ENCODE measurements at places on chromosomes 3 and 15.

DNA sequence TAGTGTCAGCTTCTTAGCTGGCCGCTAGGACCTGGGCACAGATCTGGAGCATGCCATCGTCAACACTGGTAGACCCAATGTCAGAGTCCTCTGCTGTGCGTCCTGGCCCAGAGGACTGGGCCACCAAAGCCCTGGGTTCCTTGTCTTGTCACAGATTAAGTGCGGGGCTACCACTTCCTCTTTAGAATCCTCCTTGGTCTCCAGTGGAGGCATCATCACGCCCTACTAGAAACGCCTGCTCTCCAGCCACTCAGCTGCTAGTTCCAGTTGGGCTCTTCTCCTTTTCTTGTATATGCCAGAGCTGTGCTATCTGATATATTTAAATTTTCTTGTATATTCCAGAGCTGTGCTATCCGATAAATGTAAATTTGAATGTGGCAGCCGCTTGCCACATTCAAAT is 11.2 kb downstream of the PPCDC start:
- no peak for DNase-seq

DNA sequence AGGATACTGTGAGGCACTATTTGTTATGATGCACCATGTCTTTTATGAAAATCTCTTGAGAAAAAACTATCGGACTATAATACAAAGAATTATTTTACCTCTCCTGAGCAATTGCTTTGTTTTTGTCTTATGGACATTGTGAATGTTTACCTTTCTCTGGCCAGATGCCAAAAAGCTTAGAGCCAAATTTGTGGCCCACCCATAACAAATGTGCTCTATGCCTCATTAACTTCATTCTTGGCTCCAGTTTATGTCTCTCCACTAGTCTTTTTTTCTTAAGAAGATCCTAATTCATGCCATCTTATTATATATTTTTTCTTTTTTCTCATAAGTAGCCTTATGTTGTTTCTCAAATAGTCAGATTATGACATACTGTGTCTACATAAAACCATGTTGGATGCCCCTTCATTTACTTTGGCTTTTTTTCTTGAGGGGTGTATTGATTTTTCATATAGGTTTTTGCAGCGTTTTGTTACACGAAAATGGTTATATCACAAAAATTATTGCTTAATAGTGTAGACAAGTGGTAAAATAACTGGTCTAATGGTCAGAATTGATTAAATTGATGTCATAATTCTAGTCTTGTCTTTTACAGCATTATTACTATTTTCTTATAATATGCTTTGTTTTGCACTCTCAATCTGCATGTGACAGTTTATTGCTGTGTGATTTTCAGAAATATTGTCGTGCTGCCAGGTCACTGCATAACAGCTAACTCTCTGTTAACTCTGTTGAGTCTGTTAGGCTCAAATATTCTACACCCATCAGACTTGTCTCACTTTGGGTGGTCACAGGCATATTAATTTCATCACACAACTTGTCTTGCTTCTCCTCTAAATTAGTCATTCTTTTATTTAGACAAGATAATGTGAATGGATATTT is 18.2 kb downstream of the SENP8 start:
- no peak for DNase-seq

DNA sequence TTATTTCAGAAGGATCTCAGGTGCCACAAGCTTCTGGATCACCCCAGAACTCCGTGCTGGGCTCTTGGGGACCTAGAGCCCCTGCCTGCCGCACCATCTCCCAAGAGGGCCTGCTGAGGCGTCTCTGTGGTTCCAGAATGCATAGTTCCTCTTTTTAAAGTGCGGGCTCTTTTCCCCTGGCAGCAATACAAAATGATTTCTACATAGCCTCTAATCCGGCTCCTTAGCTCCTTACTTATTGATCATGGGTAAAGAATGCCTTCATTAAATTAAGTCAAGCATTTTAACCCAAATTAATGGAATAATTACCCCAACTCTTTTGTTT is 121.9 kb downstream of the ATP10A start:
- DNase-seq, result no peak

DNA sequence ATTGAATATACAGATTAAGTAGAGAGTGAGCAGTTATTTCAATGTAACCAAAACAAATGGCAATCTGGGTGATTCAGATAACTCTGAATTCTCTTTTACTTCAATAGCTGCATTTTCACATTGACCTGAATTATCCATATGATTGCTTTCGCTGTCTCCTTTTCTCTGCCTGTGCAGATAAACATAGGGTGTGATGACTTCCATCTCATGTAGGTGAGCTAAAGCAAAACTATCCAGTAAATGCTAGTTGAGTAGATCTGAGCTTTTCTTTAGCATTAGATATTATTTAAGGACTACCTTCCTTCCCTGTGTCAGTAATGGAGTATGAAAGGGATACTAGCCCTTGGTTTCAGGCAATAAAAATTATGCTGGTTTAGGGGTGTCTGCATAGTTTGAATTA is 288.6 kb downstream of the OXSM start:
- DNase-seq, result no peak

DNA sequence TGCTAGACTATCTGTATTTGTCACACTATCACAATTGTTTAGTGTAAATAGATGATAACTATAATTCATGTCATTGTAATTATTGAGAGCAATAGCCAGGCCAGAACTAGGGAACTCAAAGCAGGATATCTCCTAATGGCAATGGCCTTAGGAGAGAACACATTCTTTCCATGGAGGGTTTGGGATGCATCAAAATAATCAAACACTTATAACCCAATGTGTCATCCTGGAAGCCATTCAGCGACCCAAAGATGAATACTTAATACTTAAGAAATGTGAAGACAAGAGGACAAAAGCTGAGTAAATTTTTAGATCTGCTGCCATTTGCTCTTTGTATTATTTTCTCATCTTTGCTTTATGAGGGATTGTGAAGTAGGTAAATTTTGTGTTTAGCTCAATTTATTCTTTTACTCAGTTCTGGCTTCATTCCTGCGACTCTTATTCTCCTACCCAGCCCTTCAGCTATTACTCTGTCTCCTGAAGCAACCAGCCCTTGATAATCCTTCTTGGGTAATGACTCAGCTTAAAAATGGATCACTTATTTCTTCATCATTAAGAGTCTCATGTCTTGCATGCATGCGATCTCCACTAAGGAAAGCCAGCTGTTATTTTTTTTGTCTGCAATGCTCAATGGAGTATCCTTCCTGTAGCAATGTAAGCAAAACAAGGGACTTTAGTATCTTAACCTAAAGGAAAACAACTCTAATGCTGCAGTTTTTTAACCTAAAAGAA is 2.0 kb downstream of the OR4F15 start:
- no peak for DNase-seq

- DNase-seq, result no peak
These were observed 15.6 kb downstream of the LRRK1 start for GRCh38 chr15:100934726-100935125.

- DNase-seq, result no peak
These were observed 63.2 kb upstream of the MAGI1 start for GRCh38 chr3:66101901-66102300.

DNA sequence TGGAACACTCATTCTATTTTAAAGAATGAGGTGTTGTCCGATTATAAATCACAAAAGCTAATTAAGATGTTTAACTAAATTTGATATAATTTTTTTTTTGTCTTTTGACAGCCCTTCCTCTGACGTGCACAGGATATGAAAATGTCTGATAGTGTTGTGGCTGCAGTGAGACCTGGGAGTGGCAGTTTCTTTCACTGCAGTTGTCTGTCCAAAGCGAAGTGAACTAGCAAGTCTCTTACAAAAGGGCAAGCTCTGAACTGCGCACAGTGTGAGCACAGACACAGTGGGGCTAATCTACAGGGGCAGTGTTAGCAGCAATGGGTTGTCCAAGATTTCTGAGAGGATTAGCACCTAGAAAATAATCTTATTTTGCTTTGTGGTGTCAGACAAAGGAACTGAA is 29.1 kb upstream of the MYRIP start:
- DNase-seq, result no peak

DNA sequence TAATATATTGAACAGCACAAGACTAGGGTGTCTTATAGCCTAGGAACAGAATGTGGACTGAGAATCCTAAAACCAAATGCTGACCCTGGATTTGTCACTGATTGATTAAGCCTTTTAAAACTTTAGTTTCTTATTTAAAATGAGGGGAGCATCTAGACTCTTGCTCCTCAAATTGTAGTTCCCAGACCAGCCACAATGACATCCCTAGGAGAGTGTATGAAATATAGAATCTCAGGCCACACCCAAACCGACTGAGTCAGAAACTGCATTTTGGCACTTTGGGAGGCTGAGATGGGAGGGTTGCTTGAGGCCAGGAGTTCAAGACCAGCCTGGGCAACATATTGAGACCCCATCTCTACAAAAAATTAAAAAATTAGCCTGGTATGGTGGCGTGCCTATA is 287.8 kb upstream of the UMPS start:
- DNase-seq, result no peak

DNA sequence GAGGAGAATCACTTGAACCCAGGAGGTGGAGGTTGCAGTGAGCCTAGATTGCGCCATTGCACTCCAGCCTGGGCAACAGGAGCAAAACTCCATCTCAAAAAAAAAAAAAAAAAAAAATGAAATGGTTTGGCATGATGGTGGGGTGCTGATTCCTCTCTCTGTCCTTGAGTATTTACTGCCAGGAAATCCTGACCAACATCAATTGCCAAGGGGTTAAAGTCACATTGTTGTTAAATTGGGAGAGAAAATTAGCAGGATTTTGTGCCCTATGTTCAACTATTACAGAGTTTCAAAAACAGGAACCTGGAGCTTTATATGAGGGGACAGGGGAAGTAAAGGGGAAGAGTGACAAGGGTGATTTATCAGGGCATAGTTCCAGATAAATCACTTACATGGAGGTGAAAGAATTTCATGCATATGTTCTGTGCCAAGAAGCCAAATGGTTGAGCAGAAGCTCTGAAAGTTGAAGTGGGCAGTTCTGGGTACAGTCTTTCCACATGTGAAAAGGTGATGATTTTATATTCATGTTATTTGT is 70.5 kb upstream of the TSEN2 start:
- DNase-seq, result no peak

DNA sequence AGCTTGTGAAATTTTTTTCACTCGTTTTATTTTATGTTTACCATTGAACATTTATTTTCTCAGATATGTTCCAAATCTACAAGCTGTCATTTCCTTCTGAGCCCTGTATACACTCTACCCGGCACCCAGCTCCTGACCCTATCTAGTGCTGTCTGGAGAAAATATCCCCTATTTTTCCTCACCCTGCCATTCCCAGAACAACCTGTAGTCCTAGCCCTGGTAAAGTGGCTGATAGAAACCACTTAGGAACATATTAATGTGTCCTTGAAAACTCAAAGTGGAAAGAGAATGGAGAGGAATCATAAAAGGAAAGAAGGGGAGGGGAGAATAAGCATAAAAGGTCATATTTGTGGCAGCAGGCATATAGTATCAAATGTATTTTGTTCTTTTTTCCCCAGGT is 8.2 kb upstream of the TIMMDC1 start:
- no peak for DNase-seq

GRCh38 chr3:28544236-28544635 is 195.6 kb upstream of the AZI2 start:
- no peak for DNase-seq

DNA sequence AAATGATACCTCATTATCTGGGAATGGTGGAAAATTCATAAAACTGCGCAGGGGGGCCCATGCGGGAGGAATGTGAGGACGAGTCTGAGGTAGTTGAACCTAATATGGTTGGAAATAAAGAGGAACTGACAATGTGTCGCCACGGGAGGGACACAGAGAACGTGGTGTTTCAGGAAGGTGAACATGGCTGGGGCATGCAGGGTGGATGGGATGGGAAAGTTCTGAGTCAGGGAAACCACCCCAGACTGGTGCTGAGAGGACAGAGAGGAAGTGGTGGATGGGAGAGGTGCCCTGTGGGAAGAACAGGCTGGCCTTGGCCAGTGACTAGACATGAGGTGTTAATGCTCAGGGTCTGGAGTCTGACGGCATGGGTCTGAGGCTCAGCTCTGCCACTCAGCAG is 137.1 kb upstream of the WNT5A start:
- DNase-seq, result no peak

DNA sequence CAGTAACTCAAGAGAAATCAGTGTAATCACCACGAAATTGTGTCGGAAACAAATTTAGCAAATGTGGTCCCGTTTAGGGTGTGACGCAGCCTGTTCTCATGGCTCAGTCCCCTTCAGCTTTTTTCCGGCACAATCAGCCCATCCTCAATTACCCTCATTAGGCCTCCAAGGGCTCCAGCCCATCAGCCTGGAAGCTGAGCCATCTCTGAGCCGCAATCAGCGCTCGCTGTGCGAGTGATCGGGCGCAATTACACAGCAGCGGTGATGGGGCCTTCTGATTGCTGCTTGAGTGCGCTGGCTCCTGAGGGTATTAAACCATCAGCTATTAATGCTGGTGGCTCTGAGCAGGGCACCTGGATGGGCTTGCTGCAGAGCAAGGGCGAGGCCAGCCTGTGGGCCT is 55.6 kb downstream of the PLXNA1 start:
- no peak for DNase-seq

DNA sequence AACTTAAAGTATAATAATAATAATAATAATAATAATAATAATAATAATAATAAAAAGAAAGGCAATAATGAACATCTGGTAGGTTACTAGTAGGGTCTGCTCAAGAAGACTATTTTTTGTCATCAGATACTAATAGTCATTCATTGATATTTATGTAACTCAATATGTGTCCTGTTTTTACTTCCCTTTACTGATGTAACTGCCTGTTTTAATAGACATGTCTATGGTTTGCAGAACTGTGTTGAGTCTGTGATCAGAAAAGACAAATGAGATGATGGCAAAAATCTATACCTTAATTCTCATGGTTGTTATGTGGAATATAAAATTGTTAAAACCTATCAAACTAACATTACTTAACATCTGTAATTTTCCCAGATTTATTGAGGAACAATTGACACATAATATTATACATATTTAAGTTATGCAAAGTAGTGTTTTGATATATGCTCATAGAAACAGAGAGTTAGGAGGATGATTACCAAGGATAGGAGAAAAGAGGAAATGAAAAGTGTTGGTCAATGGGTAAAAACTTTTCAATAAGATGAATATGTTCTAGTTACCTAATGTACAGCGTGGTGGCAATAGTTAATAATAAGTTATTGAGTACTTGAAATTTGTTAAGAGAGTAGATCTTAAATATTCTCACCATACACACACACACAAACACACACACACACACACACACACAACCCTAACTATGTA is 699.4 kb downstream of the ZPLD1 start:
- no peak for DNase-seq

- DNase-seq, result no peak
These were observed 180.4 kb downstream of the UACA start for GRCh38 chr15:70583006-70583405.

DNA sequence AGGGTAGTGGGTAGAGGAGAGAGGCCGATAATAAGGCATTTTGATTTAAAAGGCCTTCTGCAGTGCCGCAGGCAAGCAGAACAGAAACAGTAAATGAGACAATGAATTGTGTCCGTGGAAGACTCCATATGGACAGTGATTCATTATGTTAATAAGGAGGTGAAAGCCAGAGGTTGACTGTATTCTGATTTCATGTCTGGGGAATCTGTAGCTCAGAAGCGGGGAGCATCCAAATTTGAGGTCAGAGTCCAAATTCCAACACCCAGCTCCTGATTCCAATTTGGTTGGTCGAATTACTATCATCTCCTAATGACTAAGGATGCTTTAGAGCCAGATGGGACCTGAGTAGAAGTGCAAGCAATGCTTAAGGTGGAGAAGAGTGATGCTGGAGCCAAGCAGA is 1.0 kb upstream of the TBC1D21 start:
- no peak for DNase-seq

All from activated CD8-positive, alpha-beta memory T cell treated with anti-CD3 and anti-CD28 coated beads for 24 hours (primary cell).